ENCODE measurements at places on chromosomes 4 and X.

DNA sequence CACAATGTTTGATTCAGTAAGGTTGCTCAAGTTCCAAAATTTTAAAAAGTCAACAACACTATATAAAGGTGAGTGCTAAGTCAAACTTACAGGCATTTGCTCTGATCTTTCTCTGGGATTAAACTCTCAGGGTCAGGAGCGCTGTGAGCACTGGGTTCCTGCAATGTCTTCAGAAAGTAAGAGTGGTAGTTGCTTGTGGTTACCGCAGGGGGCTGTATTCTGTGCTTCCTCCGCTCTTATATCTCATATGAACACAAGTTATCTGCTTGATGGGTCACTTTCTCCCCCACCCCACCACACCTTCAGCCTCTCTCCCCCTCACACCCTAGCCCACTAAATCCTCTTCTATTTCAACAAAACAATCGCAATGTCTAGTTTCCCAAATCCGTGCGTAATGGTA is 116.4 kb upstream of the IGSF1 start:
- no peak for DNase-seq

DNA sequence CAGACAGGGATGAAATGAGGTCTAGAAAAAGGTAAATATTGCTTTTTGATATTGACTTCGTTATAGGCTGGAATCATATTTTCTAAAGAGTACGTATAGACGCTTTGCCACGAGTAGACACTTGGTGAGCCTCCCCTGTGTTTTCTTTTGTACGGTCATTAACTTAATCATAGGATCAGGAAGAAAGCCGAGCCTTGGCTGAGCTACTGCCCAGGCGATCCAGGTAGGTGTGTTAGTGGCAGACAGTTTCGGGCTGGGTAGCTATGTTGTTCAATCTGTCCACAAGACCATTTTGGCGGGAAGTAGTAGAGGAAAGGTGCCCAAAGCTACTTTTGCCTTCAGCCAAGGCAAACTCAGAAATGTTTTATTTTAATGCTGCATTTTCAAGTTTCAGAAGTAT is 8.8 kb downstream of the PRDM8 start:
- no peak for DNase-seq

- DNase-seq = no peak
These were observed 55.7 kb upstream of the IQSEC2 start for GRCh38 chrX:53337101-53337500.

DNA sequence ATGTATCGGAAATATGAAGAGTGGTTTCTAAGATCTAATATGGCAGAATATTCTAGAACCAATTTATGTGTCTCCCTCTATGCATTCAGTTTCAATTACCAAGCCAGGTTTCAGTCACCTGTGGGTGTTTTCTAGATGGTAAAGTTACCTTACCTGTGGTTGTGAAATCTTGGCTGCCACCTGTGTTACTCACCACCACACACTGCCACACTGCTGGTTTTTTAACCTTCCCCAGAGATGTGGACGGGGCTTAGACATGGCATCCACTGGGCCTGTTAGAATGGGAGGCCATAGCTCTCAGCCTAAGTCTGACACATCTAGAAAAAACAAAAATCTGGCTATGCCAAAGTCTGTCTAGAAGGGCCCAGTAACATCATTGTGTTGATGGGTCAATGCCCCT is 896.5 kb upstream of the PABPC4L start:
- DNase-seq = no peak

- DNase-seq = no peak
These were observed 70.7 kb upstream of the PPP3CA start for GRCh38 chr4:101418055-101418454.

GRCh38 chrX:118484216-118484903 is 11.3 kb upstream of the DOCK11 start:
- DNase-seq = no peak

GRCh38 chr4:32601848-32602247 is 1881.7 kb downstream of the PCDH7 start:
- no peak for DNase-seq

DNA sequence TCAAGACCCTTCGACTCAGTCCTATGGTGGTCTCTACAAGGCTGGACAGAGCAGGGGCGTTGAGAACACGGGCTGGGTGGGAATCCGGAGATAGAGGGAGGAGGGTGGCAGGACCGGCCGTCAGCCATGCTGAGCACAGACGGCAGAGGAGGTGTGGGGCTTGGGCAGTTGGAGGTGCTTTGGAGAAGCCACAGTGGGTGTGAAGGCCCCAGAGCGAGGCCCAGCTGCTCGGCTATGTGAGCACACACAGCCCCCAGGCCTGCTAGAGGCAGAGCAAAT is 4.2 kb downstream of the PDE6B start:
- DNase-seq = no peak

DNA sequence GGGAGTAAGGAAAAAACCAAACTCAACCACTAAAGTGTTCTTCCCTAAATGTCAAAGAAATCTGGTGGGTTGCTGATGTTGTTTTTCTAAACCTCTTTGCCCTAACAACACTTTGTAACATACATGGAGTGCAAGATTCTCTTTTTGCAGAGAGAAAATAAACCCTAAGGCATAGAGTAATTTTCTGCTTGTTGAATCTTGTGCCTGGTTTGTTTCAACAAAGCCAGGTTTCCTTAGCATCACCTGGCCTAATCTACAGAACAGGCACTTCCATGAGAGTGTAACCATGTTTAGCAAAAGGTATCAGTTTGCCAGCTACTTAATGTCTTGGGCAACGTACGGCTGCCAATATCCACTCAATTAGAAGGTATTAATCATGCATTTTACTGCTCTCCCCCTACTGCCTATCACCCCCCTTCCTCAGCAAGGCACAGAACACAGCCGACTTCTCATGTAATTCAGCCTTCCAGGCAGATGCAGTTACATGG is 219.2 kb downstream of the MAML3 start:
- no peak for DNase-seq

GRCh38 chr4:150799207-150799606 is 215.9 kb downstream of the LRBA start:
- DNase-seq = no peak

- DNase-seq = no peak
These were observed 10.6 kb downstream of the G3BP2 start for GRCh38 chr4:75662626-75663025.

DNA sequence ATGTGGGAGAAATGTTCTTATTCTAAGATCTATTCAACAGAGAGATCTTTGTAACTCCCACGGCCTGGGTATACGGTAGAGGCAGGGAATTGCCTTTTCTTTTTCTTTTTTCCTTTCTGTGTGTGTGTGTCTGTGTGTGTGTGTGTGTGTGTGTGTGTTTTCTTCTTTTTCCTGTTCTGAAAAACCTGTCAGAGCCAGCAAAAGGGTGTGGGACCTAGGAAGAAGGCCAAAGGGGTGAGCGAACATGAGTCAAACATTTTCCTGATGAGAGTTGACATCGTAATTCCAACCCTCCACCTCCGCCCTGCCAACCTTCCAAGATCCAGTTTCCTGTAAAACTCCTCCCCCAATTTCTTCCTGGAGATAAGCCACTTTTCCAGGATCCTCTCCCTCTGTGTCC is 2.8 kb upstream of the CHIC2 start:
- DNase-seq = no peak

- DNase-seq = no peak
These were observed 13.5 kb downstream of the NSUN7 start for GRCh38 chr4:40763228-40763716.

GRCh38 chrX:56554870-56555269 is 8.6 kb upstream of the UBQLN2 start:
- DNase-seq = no peak

- no peak for DNase-seq
These were observed 152.0 kb upstream of the EDNRA start for GRCh38 chr4:147328756-147329446.

- no peak for DNase-seq
These were observed 76.5 kb upstream of the HPGD start for GRCh38 chr4:174598800-174599199.

DNA sequence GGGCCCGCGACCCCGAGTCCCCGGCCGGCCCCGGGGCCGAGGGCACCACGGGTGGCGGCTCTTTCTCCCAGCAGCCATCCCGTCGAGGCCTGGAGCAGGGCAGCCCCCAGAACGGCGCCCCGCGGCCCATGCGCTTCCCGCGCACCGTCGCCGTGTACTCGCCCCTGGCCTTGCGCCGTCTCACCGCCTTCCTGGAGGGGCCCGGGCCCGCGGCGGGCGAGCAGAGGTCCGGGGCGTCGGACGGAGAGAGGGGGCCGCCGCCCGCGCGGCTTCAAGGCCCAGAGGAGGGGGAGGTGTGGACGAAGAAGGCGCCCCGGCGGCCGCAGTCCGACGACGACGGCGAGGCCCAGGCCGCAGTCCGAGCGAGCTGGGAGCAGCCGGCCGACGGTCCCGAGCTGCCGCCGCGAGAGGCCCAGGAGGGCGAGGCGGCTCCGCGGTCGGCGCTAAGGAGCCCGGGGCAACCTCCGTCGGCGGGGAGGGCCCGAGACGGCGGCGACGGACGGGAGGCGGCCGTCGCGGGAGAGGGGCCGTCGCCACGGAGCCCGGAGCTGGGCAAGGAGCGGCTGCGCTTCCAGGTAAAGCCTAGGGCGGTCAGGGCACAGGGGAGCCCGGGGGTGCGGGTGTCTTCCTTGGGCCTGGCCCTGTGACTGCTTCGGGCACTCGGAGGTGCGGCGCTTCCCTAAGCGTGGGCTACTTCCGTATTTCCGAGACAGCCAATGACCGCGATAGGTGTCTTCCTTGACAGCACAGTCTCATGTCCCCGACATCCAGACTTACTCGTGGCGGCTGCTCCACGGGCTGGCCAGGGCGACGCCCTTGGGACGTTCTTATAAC is 845 bp downstream of the ZAR1 start:
- DNase-seq = no peak

DNA sequence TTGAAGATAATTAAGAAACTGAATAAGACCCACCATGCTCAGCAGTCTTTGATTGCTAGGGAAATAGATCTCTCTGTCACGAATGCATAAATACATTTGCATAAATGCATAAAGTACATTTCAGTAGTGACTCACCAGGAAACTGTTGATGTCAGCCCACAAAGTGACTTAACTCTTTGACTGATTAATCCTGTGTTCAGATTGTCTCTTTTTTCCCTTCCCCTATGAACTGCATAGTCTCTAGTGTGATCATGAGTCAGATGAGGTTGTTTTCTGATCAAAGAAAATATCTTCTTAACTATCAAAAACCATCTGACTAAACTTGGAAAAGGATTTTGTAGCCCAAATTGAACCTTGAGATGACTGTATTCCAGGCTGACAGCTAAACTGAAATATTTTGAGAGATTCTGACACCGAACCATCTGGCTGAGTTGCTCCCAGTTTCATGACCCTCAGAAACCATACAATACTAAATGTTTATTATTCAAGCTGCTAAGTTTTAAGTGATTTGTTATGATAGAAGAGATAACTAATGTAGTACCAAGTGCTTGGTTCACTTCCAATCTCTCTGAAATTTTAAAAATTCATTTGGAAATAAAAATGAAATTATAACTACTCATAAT is 1381.5 kb upstream of the AGA start:
- no peak for DNase-seq

DNA sequence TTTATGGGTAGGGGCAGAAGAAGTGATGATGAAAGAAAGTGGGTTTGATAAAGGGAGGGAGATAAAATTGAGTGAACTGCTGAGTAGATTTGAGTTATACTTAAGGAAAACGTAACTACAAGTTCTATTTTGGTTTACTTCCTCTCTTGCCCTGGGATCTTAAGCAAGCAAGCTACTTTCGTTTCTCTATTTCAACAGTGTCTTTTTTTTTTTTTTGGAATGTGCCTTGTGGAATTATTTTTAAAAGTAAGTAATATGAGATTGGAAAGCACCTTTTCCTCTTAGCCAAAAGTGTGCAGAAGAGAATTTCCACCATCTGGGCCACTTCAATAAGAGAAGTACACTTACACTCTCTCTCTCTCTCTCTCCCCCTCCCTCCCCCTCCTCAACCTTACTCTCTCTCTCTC is 16.0 kb upstream of the C4orf36 start:
- DNase-seq = no peak

- no peak for DNase-seq
These were observed 30.7 kb downstream of the HS3ST1 start for GRCh38 chr4:11397819-11398610.

- no peak for DNase-seq
These were observed 6.6 kb downstream of the FGFR3 start for GRCh38 chr4:1799387-1800375.

- no peak for DNase-seq
These were observed 226.0 kb downstream of the DKK2 start for GRCh38 chr4:106810122-106810521.

DNA sequence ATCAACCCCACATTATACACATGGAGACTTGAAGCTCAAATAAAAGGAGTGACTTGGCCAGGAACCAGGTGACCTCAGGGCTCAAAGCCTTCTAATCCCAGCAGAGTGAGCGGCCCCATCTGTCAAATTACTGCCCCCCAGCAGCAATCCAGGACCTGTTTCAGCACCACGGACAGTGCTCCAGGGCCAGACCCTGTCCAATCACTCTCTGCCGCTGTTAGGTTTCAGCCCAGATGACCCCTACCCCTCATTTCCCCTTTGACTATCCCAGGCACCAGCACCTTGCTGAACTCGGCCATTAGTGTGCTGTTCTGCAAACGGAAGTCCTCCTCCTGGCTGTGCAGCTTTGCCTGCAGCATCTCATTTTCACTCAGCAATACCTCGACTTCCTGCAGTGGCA is 5.1 kb downstream of the GRIPAP1 start:
- no peak for DNase-seq

DNA sequence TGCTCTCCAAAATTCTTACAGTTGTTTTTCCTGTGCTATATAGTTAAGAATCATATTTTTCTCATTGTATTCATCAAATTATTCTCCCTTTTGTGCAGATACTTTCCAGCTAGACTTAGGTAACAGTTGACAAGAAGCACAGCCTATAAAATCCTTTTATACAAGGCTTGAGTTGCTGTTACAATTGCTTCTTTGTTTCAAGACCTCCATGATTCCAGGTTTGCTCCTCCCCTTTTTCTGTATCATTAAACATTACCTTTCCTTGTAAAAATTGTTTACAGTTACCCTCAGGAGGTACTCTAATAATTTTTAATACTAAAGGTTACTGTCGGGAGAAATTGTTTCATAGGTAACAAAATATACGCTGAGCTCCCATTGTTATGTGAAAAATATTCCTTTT is 192.3 kb upstream of the GRID2 start:
- no peak for DNase-seq

DNA sequence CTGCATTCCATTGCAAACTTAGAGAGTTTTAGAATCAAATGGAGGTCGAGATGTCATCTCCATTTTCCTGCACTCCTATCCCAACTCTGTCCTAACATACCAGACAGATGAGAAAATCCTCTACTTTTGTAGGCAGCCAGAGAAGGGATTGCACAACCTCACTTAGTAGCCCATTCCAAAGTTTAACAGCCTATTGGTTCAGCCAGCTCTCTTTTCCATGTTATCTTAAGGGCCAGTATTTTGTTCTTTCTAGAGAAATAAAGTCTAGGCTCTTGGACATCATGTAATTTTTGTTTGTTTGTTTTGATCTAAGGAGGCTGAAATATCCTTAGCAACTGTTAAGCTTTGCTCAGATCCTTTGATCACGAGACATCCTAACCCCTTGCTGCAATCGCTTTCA is 173.0 kb downstream of the COX18 start:
- no peak for DNase-seq

All from vagina (tissue), 2 donors.